IMR-90 (cell line): ENCODE measurements at places on chromosomes 13 and 19. TPM values are rescaled to one million over a fixed set of nuclear protein-coding genes. Genes with fewer than 3 reads are reported as not detected.

- no peak overlapping the region for H3K4me3 ChIP-seq
- DNase-seq: peak; percentile 29
- H3K27ac ChIP-seq: peak overlapping the region; percentile 69; the same call in 1 of the 2 replicates
Observed at GRCh38 chr13:63460462-63461090, 2044.9 kb upstream of the PCDH20 start.

The KLK3 gene
- not detected in 2 replicates for total RNA-seq

The ATP4B gene
- total RNA-seq: not detected in 2 replicates

- no peaks in the 10 kb centered on the region for H3K36me3 ChIP-seq
- no peak overlapping the region for H3K4me3 ChIP-seq
- peaks cover 14% of the 10 kb centered on the region for H3K4me1 ChIP-seq
- H3K27ac ChIP-seq: peak overlapping the region; percentile 11; the same call in 1 of the 2 replicates
- no peaks in the 10 kb centered on the region for H3K27me3 ChIP-seq
Observed at GRCh38 chr13:41495044-41495443, 37.7 kb downstream of the RGCC start.

GRCh38 chr19:20481736-20482135 is 83.8 kb downstream of the ZNF737 start:
- H3K27ac ChIP-seq: no peak overlapping the region
- no peaks in the 10 kb centered on the region for H3K36me3 ChIP-seq
- no peaks in the 10 kb centered on the region for H3K4me1 ChIP-seq
- H3K4me3 ChIP-seq: no peak overlapping the region
- H3K27me3 ChIP-seq: no peaks in the 10 kb centered on the region

The ARL11 gene
- total RNA-seq: not detected in 2 replicates

- H3K27me3 ChIP-seq: no peaks in the 10 kb centered on the region
- H3K4me1 ChIP-seq: peaks cover 2% of the 10 kb centered on the region; the same call in 1 of the 2 replicates
- no peak overlapping the region for H3K4me3 ChIP-seq
- H3K36me3 ChIP-seq: peaks cover 1% of the 10 kb centered on the region; the same call in 1 of the 2 replicates
Observed at GRCh38 chr13:50107205-50107604, 92.0 kb downstream of the KCNRG start.

The NCAN gene
- total RNA-seq: not detected in 2 replicates

The C13orf42 gene
- not detected in 2 replicates for total RNA-seq

The PIK3R2 gene
- total RNA-seq: 8.9 and 12.2 TPM in 2 replicates

The LILRA6 gene
- not detected in 2 replicates for total RNA-seq

GRCh38 chr19:47124937-47125668 is 5.5 kb upstream of the SAE1 start:
- no peak overlapping the region for H3K4me3 ChIP-seq
- no peak overlapping the region for H3K27ac ChIP-seq
- H3K4me1 ChIP-seq: peaks cover 5% of the 10 kb centered on the region
- H3K27me3 ChIP-seq: no peaks in the 10 kb centered on the region
- DNase-seq: peak; percentile 78
- no peaks in the 10 kb centered on the region for H3K36me3 ChIP-seq

GRCh38 chr13:44236370-44236769 is 137.3 kb upstream of the SERP2 start:
- no peak overlapping the region for H3K27ac ChIP-seq
- no peaks in the 10 kb centered on the region for H3K27me3 ChIP-seq
- H3K4me3 ChIP-seq: no peak overlapping the region
- DNase-seq: peak; percentile 58
- no peaks in the 10 kb centered on the region for H3K36me3 ChIP-seq
- peaks cover 18% of the 10 kb centered on the region for H3K4me1 ChIP-seq

GRCh38 chr13:99353836-99354235 is 46.6 kb upstream of the GPR183 start:
- H3K4me1 ChIP-seq: peaks cover 16% of the 10 kb centered on the region
- peaks cover 7% of the 10 kb centered on the region for H3K36me3 ChIP-seq
- H3K27me3 ChIP-seq: no peaks in the 10 kb centered on the region
- H3K27ac ChIP-seq: no peak overlapping the region

The CHST8 gene
- not detected in 2 replicates for total RNA-seq
